DMS53 (cell line): ENCODE measurements at places on chromosomes 1 and 21.
A peak's percentile ranks its signal among the peaks of the same experiment; 100 is the strongest.

DNA sequence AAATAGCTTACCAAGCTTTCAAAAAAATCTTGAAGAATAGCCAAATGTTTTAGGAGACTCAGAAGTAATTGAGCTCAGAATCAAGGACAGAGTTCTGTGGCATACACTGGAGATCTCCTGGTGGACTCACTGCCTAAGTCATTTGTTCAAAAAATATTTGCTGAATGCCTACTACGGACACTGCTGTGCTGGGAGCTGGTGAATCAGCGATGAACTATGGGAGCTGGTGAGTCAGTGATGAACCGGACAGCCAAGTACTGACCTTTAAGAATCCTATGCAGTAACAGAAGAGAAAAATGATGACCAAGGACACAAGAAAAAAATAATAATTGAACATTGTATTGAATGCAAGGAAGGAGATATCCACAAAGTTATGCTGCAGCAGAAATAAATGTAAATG lies 717.9 kb upstream of the CXADR start:
- DNase-seq, result no peak

DNA sequence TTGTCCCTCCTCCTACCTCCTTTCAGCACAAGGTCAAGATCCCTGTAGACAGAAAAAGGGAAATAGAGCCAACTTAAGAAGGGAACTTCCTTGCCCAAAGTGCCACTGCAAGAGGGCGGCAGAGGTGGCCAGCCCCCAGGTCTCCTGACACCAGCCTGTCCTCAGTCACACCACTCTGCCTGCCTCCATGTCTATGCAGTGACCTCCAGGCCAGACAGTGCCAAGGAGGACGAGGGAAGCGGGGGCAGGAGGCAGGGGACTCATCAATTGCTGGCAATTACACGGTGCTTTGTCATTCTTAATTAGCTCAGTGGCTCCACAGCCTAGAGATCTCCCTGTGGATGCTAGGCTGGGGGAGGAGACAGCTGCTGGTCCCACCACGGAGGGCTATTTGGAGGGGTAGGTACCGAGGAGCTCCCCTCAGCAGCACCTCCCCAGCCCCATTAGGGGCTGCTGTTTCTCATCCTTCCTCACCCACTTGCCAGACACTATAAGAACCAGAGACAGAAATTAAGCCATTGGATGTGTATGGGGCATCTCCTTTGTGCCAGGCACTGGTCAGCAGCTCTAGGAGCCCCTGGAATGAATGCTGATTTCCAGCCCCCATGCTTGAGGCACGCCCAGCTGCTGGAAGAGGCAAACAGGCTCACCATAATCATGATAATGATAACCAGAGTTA lies 6.1 kb upstream of the LDLRAP1 start:
- DNase-seq, result no peak

DNA sequence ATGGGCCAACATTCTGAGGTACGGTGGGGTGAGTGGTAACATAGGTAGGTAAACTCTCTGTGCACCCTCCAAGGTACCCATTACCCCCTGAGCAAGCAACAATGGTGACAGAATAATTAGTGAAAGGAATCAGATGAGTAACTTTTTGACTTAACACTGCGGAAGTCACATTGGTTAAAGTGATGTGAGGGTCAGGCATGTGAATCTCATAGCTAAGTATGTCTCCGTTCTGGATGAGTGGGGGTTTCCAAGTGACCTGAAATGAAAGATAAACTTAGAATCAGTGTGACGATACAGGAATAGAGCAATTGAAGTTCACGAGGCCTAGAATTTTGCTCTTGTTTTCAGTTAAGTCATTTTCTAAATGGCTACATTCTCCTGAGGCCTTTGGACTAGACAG lies 311.7 kb downstream of the KCTD3 start:
- DNase-seq, result no peak

DNA sequence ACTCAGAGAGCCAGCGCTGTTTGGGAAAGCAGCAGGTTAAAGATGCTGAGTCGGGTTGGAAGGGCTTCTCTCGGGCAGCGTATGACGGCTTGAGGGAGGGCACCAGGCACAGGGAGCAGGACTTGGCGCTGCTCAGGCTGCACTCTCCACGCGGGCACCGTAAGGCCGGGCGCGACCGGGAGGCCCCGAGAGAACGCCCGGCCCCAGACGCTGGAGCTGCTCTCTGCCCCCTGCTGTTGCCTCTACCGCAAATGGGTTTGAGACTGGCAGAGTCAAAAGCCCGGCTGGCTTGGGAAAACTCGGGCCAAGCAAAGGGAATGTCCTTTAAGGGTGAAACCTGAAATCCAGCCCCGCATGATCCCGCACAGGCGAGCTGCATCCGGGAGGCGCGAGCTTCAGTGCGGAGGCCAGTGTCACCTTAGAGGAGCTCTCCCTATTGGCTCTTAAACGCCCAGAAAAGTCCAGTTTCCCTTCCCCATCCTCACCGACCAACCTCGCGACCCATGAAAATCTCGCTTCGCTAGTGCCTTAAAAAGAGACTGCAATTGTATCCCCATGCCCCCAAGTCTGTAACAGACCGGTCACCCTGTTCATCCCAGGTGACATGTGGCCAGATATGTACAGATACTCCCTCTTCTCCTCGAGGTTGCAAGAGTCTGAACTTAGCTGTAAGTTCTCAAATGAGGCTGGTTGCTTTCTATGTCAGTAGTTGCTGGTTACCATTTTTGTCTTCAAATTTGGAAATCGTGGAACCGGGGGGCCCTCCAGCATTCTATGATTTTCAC lies 1.1 kb downstream of the PRRX1 start:
- DNase-seq, result peak; percentile 71

DNA sequence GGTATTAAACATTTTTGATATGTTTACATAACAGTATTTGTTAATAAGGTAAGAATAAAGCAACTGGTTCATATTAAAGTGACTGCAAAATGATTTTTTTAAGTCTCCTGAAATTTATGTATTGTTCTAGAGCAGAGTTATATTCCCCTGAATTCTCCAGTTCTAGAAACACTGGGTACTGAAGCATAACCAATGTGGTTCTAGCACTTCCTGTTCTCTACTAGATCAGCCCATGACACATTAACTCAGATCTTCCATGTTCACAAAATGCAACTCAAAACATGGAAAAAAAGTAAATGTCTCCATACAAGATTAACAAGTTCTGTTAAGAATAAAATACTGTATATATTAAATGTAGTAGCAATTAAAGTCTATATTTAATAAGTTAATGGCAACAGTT lies 3.9 kb downstream of the NEGR1 start:
- peak; percentile 46 for DNase-seq

- DNase-seq, result no peak
These were observed 28.5 kb downstream of the CCDC185 start for GRCh38 chr1:223421676-223422075.

- DNase-seq, result no peak
These were observed 164.9 kb upstream of the ADGRL2 start for GRCh38 chr1:81635816-81636215.
